ENCODE measurements at places on chromosomes 3 and 15.

- no peak for DNase-seq
Measured at GRCh38 chr15:59519329-59519728, 81.3 kb downstream of the FAM81A start.

DNA sequence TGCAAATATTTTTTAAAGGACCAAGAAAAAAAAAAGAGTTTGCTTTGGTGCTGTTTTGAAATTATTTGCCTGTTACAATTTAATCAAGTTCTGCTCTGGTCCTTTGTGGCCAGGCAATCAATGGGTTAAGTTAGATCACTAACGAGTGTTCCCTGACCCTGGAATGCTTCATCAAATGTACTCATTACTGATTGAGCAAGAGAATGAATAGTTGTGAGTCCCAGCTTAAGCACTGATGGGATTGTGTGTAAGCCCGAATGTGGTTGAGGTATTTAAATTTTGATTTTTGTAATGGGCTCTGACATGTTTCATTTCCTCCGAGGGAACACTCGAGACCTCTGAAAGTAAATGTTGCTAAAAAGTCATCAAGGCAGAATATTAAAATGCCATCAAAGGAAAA lies 699.1 kb downstream of the MCTP2 start:
- DNase-seq = no peak

DNA sequence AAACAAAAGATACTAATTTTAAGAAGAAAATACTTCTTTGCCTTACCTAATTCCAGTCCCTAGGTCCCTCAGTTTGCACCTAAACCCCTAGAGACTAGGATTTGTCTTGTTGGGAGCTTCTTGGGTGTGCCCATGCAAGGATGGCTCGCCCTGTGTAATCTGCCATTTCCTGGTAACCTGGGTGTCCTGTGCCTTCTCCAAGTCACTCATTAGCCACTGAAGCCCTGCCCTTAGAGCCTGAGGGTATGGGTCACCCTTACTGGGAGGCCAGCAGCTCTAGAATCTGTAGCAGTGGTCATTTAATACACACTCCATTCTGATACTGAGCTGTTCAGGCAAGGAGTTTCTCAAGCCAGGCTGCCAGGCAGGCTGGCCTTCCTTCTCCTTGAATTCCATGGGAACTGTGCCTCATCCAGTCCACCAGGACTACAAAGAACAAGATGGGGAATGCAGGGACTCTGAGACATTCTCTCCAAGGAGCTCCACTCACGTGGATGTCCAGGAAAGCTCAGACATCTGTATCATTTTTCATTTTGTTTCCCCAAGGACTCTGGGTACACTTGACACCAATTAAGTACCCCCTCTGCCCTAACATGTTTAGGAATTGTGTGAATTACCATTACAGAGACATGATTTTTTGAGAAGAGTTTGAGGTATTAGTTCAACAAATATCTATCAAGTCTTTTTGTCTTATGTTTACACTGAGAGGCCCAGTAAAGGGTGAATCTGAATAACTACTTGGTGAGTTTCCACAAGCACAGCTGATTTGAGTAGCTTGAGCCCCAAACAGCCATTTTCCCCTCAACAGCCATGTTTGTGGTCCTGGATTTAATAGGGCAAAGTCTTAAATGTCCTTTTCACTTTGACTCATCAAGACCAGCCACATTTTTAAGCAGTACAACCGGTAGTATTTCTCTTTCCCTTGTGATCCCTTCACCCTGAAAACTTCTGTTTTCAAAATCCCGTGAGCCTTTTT lies 52.6 kb downstream of the ARNT2 start:
- no peak for DNase-seq

GRCh38 chr3:190972840-190973270 lies 110.4 kb upstream of the GMNC start:
- DNase-seq = no peak

DNA sequence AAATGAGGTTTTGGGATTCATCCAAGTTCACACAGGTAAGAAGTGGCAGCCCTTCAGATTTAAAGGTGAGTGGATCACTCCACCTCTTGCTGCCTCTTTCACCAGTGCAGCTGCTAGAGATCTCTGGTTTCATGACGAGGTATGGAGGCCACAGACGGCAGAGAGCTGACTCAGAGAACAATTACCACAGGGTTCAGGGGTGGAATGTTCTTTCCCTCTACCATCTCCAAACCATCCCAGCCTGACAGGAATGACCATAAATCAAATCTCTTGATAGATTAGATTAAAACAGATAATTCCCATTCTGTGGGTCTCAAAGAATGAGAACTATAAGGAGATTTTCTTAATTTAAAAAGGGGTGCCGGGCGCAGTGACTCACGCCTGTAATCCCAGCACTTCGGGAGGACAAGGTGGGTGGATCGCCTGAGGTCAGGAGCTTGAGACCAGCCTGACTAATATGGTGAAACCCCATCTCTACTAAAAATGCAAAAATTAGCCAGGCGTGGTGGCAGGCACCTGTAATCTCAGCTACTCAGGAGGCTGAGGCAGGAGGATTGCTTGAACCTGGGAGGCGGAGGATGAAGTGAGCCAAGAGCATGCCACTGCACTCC lies 174.2 kb upstream of the ATP11B start:
- DNase-seq = no peak

DNA sequence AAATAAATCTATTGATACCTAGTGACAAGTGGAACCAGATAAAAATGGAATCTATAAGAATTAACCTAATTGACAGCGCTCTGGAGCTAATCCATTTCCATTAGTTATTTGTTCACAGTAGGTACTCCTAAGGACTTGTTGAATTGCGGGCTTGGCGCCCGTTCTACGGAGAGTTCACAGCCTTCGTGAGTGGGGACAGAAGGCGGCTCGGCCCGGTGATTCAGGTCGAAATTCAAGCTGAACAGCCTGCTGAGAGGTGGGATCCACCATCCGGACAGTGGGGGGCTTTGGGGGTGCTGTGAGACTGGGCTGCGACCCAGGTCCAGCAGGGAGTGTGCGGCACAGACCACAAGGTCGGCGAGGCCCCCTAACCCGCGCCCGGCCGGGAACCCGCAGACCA lies 779 bp upstream of the CTNNB1 start:
- DNase-seq = no peak

GRCh38 chr3:179369621-179370020 lies 22.1 kb downstream of the MFN1 start:
- no peak for DNase-seq

DNA sequence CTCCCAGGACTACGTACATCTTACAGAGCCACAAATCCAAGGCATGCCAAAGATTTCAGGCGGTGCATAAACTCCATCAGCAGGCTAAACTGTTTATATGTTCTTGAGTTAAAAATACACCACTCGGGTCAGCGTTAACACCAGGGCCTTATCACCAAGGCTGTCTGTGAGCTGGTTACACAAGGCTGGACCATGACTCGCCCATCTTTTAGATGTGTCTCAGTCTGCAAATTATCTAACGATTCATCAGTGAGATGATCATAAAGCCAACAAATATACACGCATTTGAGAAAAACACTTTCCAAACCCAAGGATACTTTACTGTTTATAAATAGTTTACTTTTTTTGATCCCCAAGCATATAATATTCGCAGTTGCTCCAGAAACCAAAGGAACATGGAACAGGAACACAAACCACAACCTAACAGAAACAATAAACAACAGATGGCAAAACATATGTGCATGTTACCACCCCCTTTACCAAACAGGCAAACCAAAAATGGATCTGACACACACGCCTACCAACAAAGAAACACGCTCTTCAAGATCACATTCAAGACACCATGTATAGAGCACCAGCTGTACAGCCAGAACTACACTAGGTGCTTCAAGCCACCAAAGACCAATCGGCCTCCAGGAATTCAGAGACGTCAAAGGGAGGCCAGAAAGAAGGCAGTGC lies 15.4 kb downstream of the LRIG1 start:
- no peak for DNase-seq

DNA sequence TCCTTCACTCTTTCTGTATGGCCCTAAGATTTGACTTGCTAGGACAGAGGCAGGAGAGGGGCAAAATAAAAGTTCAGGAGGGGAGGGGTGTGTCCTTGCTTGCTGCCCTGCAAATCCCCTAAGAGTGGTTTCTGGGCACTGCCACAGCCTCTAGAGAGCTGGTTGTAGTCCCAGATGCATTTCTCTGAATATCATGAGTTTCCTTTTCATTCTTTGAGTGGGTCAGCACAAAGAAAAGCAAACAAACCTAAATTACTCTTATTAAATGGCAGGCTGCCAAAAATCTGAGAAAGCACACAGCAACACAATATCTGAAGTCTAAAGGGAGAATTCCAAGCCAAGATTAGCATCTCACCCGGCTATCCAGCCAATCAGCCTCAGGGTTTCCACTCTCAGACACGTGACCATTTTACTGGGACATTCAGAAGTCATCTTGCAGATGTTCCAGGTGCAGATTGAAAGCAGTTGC lies 919.3 kb downstream of the TUSC7 start:
- no peak for DNase-seq

DNA sequence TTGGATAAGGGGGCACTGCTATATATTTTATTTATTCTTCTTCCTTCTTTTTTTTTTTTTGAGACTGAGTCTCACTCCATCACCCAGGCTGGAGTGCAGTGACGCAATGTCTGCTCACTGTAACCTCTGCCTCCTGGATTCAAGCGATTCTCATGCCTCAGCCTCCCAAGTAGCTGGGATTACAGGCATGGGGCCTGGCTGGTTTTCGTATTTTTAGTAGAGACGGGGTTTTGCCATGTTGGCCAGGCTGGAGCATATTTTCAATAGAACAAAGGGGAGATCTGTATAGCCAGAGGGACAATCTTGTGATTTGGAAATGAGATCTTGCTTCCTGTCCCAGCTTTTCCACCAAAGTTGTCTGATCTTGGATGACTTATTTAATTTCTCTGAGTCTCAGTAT lies 133.1 kb upstream of the ABHD17C start:
- no peak for DNase-seq

DNA sequence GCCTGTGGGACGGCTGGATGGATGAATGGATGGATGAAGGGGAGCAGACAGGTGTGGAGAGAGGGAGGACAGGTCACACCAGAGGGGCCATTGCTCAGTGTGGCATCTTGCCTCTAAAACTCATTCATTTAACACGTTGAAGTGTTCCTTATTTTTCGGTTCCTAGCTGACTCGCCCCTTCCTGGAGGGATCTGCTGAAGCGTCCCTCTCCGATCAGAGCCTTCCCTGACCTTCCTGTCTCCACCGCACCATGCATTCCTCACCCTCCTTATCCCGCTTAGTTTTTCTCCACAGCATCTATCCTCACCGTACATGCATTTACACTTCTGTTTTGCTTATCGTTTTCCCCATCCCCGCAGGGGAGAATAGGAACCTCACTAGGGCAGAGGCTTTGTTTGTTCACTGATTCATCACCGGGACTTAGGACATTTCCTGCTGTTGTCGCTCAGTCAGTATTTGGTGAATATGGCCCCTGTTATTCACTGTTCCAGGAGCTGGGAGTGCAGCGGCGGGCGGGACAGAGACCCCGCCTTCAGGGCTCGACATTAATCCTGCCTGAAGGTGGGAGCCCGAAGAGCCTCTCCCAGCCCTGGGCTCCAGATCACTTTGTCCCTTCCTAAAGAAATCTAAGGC lies 32.0 kb downstream of the FOXL2 start:
- DNase-seq = no peak

DNA sequence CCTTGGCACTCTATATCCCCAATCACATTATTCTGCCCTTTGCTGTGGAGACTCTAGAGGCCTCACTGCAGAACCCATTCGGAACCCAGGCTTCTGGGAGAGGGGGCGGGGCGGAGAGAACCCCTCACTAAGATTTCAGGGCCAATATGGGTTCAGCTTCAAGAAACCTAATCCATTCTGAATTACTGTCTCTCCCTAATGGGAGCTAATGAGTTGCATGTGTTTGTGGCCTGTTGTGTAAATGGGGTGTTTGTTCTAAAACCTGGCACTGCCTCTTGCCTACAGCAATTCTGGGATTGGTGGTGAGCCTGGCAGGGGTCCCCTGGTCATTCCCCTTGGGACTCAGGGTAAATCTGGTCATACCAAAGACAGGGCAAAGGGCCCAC lies 605 bp upstream of the RASL12 start:
- no peak for DNase-seq

DNA sequence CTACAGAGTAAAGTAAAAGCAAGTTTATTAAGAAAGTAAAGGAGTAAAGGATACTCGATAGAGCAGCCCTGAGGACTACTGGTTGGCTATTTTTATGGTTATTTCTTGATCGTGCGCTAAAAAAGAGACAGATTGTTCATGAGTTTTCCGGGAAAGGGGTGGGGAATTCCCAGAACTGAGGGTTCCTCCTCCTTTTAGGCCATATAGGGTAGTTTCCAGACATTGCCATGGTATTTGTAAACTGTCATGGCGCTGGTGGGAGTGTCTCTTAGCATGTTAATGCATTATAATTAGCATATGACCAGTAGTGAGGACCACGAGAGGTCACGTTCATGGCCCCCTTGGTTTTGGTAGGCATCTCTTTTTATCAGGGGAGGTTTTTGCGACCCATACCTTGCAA lies 213.1 kb downstream of the OSBPL10 start:
- no peak for DNase-seq

- no peak for DNase-seq
Measured at GRCh38 chr3:192514754-192515663, 212.3 kb downstream of the FGF12 start.

DNA sequence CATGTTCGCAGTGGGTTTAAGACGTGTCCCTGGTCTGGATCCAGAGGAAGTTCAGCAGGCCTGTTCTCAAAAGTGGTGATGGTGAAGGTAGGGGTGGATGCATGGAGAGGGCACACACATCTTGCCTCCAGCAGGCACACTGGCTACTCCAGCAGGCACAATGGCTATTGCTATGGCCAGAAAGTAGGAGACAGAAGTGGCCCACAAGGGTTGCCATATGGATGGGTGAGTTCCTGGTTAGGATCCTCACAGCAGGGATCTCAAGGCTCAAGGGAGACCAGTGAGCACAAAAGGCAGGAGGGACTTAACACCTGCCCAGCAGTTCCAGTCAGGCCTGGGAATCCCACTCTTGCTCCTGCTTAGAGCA lies 107.9 kb downstream of the LRIG1 start:
- no peak for DNase-seq

DNA sequence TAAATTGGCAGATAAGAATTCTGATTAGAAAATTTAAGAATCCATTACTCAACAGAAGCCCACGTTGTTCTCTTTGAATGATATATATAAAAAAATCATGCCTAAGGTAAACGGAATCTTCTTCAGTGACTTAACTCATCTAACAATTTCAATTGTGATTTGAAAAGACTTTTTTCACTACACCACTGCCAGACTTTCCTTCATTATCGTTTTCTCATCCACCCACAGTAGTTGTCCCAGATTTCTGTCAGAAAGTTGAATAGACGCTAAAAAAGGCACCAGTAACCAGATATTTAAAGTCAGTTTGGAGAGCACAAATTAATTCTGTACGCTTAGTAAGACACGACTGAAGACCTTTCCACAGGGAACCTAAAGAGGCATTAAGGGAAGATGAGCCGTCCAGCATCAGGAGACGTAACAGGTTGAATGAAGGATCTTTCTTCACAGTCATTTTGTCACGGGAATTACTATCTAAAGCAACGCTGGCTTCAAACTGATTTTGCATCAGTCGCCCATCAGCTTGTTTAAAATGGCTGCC lies 1.3 kb downstream of the HIGD1A start:
- DNase-seq = no peak

DNA sequence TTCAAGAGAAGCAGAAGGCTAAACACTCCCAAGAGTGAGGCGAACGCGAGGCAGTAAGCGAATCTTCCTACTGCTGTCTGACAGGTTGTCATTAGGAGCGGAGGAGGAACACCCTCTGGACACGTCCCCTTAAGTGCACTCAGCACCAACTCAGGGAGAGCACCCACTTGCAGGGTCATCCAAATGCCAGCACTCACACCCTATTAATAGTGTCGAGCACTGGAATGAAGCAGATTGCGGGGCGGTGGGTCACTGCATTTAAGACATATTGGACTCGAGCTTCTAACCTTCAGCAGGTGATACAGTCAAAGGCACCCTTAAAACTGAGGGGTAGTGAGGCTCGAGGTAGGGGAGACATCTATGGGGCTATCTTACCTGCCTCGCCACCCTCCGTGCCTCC lies 28.7 kb downstream of the SH3BP5 start:
- DNase-seq = no peak

Data from stimulated activated CD8-positive, alpha-beta memory T cell treated with anti-CD3 and anti-CD28 coated beads, Interleukin-12 subunit alpha, Interleukin-12 subunit beta, amount 100 ng/mL, for 4 hours (primary cell).